ENCODE measurements at places on chromosomes 4 and X. TPM values are rescaled to one million over a fixed set of nuclear protein-coding genes. Genes with fewer than 3 reads are reported as not detected.

Gene MAGEB1
- not detected for total RNA-seq

Gene GSX2
- total RNA-seq = not detected

Gene FRMPD3
- total RNA-seq = not detected

Gene EPGN
- total RNA-seq = 0.67 TPM

Gene ETDC
- total RNA-seq = not detected

Gene NUDT11
- total RNA-seq = 0.37 TPM

Gene CLDN2
- not detected for total RNA-seq

Data from activated CD4-positive, alpha-beta T cell treated with anti-CD3 and anti-CD28 coated beads, Interleukin-2, amount 10 ng/mL, durations not matched to agents 7 days and 5 days (primary cell).